GM13976 (cell line): ENCODE measurements at places on chromosomes 2 and 18.

DNA sequence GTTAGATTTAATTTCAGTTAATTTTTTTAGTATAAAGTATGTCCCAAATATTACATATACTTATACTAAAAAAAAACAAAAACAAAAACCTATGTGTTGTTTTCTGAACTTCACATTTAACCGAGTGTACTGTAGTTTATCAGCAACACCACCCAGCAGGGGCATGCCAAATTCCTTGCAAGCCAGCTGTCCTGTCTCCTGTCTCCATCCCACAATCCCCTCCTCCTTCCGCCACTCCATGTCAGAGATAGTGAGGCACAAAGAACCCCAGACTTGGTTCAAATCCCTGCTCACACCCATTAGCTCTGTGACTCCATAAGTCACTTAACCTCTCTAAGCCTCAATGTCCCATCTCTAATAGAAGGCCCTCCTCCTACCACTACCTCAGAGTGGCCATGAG, 9.4 kb downstream of the CHST10 start:
- no peak for DNase-seq

GRCh38 chr2:153451611-153452010, 27.0 kb downstream of the RPRM start:
- no peak for DNase-seq

GRCh38 chr2:173214213-173214612, 138.6 kb downstream of the MAP3K20 start:
- no peak for DNase-seq

- peak; percentile 66 for DNase-seq
Observed at GRCh38 chr2:144364944-144365738, 154.8 kb downstream of the ZEB2 start.

GRCh38 chr18:48527461-48527860, 11.4 kb upstream of the CTIF start:
- no peak for DNase-seq

- DNase-seq: no peak
Observed at GRCh38 chr2:217972037-217972436, 30.8 kb downstream of the TNS1 start.

DNA sequence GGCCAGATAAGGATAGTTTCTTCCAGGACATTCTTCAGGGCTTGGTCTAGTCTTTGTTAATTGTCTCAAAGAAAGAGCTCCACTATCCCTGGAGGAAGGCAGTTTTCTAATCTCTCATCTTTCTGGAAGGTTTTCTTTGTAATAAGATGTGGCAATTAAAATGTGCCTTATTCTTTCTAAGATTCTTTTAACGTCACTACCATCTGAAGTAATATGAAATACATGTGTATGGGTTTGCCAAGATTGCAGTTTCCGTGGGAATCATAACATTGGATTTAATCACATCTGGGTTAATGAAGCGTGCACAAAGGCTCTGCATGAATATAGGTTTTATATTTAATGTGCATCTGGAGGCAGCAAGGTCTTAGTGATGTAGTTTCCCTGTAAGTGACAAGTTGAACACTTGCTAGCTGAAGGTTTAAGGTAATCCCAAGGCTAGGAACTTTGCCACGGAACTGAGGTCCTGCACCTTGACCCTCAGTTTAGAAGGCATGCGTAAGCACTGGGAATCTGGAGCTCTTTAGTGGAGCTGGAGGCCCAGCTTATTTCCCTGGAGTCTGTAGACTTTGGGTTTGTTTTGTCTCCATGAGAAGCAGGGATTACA, 25.7 kb downstream of the DIS3L2 start:
- DNase-seq: no peak

GRCh38 chr2:110153416-110153815, 37.8 kb upstream of the MALL start:
- no peak for DNase-seq

- no peak for DNase-seq
Observed at GRCh38 chr18:34649080-34649479, 61.0 kb upstream of the DTNA start.

DNA sequence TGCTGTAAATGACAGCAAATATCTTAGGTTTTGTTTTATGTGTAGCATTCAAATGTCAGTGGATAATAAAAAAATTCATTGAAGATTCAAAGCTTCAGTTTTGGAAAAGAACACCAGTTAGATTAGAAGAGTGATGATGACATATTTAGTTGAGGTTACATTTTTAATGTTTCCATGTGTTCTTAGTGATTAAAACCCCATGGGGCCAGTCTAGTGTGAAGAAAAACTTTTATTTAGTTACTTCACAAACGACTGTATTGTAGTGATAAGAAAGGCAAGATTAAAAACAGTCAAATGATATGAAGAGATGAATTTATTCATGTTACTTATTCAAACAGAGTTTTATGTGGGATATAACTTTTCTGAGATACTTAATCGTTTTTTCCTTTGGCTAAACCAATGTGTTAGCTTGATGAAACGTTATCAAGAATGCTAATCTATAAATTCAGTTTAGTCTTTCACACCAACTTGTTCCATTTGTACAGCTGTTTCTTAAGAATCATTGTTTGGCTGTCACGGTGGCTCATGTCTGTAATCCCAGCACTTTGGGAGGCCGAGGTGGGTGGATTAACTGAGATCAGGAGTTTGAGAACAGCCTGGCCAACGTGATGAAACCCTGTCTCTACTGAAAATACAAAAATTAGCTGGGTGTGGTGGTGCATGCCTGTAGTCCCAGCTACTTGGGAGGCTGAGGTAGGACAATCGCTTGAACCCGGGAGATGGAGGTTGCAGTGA, 11.6 kb downstream of the BMPR2 start:
- DNase-seq: no peak

DNA sequence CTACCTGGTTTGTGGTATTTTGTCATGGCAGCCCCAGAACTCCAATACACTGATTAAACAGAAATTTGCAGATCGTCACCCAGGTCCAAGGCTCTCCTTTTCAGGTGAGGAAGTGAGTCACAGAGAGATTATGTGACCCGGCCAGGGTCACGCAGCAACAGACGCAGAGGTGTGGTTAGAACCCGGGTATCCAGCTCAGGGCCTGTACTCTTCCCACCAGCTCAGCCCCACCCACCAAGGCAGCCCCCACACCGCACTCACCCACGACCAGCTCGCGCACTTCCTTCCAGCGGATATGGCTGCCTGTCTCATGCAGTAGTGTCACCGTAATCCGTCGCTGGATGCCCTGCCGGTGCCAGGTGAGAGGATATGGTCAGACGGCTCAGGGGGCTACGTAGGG, 48.1 kb downstream of the AQP12A start:
- DNase-seq: no peak

DNA sequence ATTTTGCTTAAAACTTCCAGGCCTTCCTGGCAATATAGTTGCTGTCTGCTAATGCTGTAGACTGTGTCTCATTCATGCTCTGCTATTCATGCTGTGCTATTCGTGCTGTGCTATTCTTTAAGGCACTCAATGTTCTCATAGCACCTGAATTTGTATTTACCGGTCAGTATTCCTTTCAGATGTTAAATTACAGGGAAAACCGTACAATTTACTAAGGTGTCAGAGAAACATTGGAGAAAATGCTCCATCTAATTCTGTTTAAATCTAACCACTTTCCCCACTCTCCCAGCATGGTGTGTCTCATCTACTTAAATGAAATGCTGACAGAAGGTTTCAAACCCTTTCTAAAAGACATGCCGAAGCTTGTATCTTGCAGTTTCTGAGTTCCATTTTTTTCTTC, 25.0 kb downstream of the FAM171B start:
- no peak for DNase-seq

DNA sequence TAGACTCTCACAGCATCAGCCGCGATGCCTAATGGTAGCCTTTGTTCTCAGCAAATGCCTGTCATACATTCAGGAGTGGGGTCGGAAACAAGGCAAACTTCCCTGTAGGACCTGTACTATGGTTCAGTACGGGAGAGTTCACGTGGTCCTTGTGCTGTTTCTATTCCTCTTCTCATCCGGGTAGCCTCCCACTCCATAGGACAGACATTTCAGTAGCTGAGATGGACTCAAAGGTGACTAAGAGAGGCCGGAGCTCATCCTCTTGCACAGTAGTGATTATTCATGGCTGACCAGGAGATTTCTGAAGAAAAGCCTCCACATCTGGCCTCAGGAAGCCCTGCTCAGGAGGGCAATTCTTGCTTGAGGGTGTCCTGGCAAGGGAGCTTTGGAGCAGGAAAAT, 117.8 kb upstream of the SPRED2 start:
- DNase-seq: peak; percentile 37

DNA sequence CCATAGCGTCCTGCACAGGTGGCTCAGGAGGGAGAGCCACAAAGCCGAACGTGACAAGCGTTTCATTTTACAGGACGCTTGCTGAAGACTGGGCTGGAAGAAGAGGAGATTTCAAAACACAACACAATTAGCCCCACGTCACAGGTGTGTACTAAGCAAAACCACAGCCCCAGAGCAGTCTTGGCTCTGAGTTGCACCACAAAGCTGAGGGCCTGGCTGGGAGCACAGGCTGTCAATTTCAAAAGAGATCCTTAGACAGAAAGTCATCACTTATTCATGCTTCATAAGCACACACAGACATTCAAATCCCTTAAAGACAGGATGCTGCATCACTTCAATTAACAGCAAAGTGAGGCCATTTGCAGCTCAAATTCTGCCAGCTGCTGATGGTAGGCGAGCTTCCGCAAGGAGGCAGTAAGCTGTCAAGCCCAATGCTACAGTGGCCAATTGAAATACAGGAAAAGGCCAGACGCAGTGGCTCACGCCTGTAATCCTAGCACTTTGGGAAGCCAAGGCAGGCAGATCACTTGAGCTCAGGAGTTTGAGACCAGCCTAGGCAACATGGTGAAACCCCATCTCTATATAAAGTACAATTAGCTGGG, 79.6 kb downstream of the SKA1 start:
- DNase-seq: no peak

DNA sequence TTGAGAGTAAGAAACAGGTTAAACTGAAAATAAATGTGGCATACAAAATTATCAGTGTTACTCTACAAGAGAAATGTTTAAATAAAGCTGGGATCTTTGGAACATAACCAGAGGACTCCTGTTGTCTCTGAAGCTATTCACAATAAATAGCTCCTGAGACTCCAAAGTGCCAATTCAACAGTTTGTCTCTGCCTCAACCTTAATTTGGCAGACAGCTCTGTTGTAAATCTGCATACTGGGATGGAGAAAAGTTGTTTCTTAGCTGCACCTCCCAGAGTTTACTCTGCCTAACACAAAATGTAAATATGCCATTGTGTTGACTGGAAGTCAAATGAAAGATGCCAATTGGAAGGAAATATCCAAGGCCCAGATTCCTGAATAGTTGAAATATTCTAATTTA, 238.5 kb upstream of the EPHA4 start:
- no peak for DNase-seq

DNA sequence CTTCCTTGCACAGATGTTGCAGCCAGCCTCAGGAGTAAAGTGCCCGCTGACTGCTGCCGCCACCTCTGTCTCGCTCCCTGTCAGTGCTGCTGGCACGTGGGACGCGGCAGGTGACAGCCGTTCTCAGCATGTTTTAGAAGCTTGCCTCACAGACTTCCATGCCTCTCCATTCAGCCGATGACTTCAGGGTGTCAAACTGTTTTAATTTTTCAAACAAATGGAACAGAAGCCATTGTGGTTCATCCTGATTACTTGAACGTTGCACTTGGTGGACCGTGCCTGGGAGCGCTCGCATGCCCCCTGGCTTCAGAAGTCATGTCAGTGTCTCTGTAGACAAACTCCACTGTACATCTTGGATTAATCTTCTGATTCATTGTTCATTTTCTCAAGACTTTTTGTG, 62.7 kb upstream of the EML6 start:
- no peak for DNase-seq

GRCh38 chr2:13581471-13581870, 864.7 kb downstream of the TRIB2 start:
- DNase-seq: no peak

DNA sequence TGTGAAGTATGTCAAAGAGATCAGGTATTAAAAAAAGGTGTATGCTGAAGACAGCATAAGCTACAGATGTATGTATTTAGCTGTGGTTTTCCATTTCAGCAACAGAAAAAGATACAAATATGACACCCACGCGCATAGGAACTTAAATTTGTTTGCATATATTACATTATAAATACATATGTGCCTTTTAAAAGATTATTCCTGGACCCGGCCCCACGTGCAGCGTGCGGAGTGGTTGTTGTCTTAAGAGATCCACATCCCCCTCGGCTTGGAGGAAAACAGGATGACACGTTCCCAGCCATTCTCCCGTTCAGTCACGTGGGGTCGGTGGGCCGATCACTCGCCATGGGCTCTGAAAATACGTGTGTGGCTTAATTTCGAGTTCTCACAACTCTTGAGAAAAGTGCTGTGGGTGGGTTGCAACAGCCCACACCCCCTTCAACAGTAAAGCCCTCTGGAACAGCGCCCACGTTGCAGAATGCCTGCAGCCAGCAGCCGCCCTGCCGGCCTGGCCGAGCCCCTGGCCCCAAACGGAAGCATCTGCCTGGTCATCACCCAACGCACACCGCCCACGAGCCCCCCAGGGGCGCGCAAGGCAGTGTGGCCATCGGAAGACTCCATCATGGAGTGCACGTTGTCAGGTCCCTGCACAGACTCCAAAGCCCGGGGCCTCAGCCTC, 18.6 kb upstream of the KCNG2 start:
- DNase-seq: no peak

DNA sequence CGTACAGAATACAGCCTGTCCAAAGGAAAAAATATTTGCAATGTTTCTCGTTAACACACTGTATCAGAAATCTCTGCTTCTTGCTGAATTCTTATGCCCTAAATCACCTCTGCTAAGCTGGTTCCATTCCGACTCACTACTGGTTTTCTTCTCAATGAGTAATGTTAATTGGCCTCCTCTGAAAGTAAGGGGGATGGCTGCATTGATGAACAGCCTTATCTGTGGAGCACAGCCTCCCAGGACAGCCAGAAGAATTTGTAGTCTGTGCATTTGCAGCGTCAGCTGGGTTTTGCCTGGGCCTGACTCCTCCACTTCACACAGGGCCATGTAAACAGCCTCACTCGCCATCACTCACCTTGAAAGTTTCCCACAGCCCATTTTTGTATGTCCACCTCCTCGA, 127.7 kb downstream of the RNF152 start:
- DNase-seq: no peak

- DNase-seq: peak; percentile 80
Observed at GRCh38 chr18:13464432-13465123, 246.0 kb downstream of the LDLRAD4 start.

DNA sequence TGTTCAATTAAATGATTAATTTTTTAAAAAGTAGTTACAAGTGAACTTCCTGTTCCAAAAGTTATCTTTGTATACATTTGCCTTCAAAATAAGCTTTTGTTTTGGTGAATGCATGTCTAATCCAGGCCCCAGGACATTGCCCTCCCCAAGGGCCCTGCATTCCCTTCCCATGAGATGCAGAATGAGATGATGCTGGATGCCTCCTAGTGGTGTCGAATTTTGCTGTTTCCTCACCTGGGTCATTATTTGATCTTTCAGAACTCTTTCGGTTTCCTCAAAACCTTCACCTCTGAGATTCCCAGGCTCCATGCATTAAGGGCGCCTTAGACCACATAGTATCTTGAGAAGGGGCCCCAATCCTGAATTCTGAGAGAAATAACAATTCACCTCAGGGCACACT, 728.8 kb downstream of the CNTNAP5 start:
- no peak for DNase-seq

- no peak for DNase-seq
Observed at GRCh38 chr2:120134263-120134662, 88.9 kb downstream of the TMEM185B start.
